ENCODE measurements at places on chromosomes 7 and 10. TPM values are rescaled to one million over a fixed set of nuclear protein-coding genes. Genes with fewer than 3 reads are reported as not detected.

Gene NKX1-2
- not detected for total RNA-seq

- DNase-seq = no peak
Observed at GRCh38 chr10:98269435-98269912, 1.5 kb upstream of the LOXL4 start.

DNA sequence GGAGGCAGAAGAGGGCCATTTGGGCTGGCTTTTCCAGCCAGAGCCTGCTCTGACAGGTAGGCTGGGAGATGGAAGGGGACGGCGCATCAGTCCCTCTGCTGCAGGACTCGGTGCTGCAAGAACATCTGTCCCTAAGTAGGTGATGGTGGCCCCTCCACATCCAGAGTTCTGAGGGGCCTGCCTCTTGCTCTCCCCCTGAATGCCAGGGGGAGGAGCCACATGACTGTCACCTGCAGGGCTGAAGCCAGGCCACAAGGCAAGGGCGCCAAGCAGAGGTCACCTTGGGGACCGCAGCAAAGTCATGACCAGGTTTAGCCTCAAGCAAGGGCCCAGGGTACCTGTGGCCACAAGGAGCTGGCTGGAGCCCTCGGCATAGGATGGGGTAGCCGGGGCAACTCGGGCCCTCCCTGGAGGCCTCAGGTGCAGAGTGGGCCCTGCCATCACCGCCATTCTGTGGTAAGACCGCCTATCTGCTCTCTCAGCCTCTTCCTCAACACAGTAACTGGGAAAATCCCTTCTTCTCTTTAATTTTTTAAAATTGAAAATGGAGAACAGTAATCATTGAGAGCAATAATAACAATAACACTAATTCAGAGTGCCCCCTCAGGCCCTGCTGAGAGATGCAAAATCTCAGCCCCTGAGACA lies 99.3 kb downstream of the FAM53B start:
- no peak for DNase-seq

- DNase-seq = no peak
Observed at GRCh38 chr10:90023950-90024349, 322.6 kb downstream of the KIF20B start.

All from upper lobe of left lung (tissue), 6 donors.